ENCODE measurements at places on chromosomes 11 and 22. TPM values are rescaled to one million over a fixed set of nuclear protein-coding genes. Genes with fewer than 3 reads are reported as not detected.

DNA sequence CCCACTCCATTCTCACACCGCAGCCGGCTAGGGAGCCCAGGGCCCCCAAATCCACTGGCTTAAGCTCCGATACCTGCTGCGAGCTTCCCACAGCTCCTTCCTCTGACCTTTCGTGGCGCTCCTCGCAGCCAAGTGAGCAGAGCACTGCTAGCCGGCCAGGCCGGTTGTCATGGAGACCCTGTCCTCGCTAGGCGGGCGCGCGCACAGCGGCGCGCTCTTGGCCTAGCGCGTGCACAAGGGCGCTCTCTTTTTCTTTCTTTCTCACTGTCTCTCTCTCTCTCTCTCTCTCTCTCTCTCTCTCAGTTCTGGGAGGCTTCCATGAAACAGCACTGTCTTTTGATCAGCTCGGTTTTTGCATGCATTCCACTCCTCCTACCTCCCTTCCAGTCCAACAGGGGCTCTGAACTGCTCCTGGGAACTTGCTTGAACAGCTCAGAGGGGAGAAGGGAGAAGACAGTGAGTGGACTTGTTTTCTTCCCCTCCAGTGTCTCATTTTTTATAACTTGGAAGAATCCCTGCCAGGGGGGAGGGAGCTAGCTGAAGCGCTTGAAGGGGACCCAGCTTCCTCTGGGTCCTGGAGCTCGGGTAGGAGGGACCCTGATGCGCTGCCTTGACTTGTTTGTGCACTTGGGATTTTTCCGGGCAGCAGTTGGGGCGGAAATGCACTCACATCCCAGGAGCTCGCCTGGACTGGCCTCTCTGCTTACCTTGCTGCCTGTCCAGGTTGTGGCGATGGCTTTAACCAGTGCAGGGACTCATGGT, 100.3 kb upstream of the AKIP1 start:
- peak; percentile 64 for ATAC-seq

The MS4A6E gene
- total RNA-seq, result not detected

DNA sequence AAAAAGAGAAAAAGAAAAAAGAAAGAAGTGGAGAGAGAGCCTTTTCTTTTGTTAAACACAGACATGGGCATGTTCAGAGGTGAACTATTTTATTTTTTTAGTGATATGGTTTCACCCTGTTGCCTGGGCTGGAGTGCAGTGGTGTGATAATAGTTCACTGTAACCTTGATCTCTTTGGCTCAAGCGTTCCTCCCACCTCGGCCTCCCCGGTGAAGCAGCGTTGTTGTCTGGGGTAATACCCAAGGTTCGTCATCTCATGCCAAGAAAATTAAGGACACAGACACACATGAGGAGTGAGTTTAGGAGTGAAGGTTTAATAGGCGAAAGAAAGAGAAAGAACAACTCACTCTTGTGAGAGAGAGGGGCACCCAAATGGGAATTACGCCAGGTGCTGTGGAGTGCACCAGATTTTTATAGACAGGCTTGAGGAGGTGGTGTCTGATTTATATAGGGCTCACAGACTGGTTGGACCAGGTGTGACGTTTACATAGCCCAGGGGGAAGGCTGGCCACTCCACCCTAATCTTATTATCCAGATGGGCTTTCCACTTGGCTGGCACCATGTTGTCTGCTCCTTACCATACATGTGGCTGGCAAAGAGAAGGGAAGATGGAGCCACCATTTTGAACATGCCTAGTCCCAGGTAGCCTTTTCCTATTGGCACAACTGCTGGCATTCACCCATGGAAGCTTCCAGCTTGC, 42.3 kb downstream of the GRAMD1B start:
- ATAC-seq, result peak; percentile 72

The C1QTNF6 gene
- 2.0 TPM for total RNA-seq

- ATAC-seq, result no peak
Observed at GRCh38 chr11:108727665-108728064, 62.8 kb downstream of the DDX10 start.

The C22orf31 gene
- total RNA-seq, result not detected

- ATAC-seq, result peak; percentile 51
Observed at GRCh38 chr22:19891317-19892256, 36.9 kb upstream of the GNB1L start.

- ATAC-seq, result no peak
Observed at GRCh38 chr22:36280379-36280778, 27.4 kb downstream of the APOL1 start.

The GAL3ST3 gene
- total RNA-seq, result not detected

GRCh38 chr11:1218788-1219445, 3.9 kb upstream of the MUC5B start:
- ATAC-seq, result no peak

The SAA2 gene
- 19.0 TPM for total RNA-seq

- no peak for ATAC-seq
Observed at GRCh38 chr11:46360878-46361277, 13.6 kb downstream of the DGKZ start.

The SLC5A4 gene
- total RNA-seq, result 0.24 TPM

- ATAC-seq, result no peak
Observed at GRCh38 chr22:19002684-19003038, 66.6 kb upstream of the PRODH start.

GRCh38 chr11:44823006-44823405, 96.2 kb downstream of the TSPAN18 start:
- ATAC-seq, result no peak

DNA sequence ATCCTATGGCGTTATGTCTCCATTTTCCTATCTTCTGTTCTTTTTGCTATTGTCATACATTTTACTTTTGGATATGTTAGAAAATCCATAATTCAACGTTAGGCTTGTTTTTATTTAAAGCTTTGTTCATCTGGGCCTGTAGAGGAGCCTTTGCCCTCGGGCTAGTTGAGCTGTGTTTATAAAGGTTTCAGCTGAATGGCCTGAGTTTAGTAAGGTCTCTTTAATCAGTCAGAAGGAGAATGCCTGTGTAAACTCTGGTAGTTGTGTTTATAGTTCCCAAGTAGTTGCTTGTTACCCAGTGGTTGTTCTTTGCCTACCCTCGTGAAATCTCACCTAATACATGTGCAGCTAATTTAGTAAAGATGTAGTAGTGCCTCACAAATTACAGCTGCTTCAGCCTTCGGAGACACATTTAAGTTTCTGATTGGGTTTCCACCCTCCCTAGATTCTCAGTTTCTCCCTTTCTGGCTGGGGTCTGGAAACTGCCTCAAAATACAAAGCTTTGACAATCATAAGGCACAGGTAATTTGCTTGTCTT, 33.1 kb downstream of the MTMR3 start:
- no peak for ATAC-seq

DNA sequence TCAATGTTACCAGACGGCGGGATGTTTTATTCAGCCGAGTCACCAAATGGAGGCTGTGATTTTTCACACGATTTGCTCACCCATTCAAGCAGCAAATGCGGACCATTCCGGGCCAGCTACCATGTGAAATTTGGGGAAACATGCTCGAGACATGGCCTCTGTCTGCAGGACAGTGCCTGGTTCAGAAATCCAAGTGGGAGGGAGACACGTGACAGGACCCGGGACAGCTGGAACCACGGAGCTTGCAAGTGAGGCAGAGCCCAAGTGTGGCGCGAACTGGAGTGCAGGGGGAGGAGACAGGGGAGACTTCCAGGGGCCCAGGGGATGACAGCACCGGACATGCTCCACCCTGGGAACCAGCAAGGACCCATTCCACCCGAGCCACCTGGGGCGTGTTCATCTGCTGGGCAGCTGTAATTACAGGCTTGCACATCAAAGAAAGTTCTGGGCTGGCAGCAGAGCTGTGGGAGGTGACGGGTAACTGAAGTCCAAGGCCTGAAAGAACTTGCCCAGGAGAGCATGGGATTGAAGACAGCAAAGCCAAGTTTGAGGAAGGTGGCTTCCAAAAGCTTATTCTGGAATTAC, 16.5 kb downstream of the CERK start:
- peak; percentile 78 for ATAC-seq

DNA sequence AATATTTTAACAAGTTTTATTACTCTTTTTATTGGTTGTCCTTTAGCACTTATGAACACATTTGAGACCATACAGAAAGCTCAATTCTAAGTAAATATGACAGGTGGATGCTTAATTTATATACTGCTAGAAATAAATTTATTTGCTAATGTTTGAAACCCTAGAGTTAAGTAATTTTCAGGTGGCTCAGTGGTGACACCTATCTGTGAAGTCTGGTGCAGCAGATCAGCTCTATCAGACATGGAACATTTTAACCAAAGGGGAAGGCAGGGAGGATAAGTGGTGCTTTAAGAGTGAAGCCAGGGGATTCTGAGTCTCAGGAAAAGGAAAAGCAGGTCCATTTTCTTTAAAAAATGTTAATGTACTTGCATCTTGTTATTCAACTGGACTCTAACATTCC, 175.8 kb downstream of the DSCAML1 start:
- ATAC-seq, result no peak

The RCOR2 gene
- total RNA-seq, result 0.16 TPM

DNA sequence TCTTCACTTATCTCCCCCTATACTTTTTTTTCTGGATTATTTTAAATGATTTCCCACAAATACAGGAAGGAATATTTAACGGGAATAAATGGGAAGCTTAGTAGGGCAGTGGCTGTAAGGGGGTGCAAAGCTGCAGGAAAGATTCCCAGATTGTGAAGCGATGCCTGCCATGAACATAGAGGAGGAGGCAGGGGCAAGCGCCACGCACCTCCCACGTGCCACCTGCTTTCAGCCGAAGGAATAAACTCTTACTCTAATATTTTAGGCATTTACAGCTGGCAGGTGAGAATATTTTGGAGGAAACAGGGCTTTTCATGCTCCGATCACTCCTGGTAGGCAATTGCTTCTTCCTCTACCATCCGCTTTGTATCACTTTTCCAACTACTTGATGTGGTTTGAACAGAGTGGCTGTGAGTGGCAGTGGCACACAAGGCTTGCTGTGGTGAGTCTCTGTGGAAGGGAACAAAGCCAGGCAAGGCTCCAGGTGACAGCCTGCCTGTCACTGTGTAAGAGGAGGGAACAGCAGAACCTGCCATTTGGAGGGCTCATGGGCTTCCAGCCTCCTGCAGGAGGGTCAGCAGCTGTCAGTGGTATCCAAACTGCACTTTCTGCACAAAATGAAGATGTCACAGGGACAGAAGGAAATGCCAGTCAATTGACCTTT, 54.5 kb upstream of the PLET1 start:
- ATAC-seq, result no peak

DNA sequence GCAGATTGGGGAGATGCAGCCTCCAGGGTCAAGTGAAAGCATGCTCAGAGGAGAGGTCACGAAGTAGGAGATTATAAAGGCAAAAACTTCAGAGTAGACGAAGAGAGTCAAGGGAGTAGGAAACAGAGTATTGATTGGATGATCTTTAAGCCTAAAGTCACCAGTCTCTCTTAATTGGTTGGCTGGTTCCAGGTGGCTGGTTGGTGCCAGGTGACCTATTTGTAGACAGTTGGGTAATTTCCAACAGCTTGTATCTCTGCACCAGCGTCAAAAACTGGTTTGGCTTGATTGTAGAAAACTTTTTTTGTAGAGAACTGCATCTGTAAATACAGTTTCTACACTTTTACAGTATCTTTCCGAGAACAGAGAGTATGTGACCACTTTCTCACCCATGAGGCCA, 75.7 kb upstream of the CCDC90B start:
- ATAC-seq, result no peak

The BUD13 gene
- total RNA-seq, result 9.1 TPM

DNA sequence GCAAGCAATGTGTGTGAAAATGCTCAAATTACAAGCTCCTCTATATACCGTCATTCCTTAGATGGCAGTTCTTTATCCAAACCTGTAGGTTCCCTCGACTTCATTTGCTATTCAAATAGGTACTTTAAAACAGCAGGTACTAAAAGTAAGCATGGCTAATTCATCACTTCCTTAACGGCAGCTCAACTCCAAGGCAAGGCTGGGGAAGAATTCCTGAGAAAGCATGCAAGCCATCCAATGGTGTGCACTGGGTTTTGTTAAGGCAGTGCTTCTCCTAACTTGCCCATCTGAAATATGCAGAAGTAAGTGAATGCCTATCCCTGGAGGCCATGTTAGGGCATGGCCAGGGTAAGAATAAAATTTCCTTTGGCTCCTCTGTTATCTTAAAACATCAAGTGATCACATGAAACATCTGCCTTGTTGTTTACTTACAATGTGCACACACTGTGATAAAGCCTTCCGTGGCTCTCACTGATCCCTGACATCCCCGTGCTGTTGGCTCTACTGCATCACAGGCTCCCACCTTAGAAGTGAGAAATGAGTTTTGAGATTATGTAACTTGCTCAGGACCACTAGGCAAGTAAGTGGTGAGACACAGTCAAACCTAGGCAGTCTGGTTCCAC, 52.1 kb downstream of the SMCO4 start:
- no peak for ATAC-seq

DNA sequence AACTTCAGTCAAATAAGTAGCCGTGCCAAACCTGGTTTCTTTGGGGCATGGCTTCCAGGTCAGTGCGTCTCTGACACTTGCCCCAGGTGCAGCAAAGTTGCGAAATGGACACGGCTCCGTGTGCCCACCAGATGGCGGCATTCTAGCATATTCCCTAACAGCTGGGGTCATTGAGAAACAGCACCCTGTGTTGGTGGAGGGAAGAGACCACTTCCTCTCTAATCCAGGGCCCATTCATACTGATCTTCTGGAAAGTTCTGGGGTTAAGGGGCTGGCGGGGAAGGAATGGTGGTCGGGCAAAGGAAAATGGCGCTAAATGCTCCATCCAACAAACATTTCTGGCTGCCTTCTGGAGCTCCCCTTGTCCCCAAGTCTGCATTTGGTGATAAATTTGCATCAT, 141.2 kb upstream of the TIMP3 start:
- ATAC-seq, result peak; percentile 73

DNA sequence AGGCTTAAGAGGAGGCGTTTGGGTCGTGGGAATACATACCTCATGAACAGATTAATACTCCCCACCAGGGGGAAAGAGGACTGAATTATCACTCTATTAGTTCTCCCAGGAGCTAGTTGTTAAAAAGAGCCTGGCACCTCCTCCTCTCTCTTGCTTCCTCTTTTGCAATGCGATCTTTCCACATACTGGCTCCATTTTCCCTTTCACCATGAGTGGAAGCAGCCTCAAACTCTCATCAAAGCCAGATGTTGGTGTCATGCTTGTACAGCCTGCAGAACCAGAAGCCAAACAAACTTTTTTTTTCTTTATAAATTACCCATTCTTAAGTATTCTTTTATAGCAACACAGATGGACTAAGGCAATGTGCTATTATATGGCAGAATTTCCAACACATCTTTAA, 258.5 kb downstream of the FAM76B start:
- ATAC-seq, result no peak
